ENCODE measurements at places on chromosomes 16 and 17.
A peak's percentile ranks its signal among the peaks of the same experiment; 100 is the strongest.

DNA sequence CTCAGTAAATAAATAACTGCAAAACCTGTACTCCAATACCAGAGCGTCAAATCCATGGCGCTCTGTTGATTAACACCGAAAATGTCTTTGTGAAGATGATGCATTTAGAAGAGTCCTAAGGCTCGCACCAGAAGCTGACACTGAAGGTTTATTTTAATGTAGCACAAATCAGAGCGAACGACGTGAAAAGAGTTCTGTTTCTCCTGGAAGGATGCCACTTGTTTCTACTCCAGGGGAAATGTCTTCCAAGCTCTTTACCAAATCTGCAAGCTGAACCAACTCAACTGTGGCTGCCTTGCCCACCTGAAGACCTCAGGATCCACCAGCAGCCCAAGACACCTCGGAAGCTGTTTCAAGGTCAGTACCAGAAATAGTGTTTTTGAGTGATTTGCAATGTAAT, 194.4 kb upstream of the MAF start:
- DNase-seq = no peak

GRCh38 chr17:67751101-67752074, 33.7 kb downstream of the NOL11 start:
- DNase-seq = no peak

DNA sequence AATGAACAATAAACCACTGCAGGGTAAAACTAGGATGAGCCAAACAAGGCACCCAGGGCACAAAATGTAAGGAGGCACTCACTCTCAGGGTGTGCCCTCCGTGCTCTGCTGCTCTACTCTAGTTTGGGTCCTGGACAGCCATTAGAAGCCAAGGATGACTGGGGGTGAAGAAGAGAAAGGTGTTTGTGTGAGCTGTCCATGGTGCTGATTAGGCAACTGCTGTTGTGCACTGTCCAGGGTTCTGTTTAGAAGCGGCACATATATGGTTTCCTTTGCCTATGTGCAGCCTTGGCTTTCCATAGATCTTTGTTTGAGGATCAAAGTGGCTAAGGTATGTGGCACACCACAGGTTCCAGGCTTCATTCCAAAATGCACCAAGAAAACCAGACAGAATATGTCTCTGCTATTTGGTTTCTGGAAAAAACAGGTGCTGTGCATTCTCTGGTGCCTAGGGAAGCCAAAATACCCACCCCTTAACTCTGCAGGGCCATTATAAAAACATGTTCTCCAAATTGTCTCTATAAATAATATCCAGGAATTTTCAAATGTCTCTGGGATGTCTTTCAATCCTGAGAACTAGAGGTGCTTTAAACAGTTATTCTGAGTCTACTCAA, 123.5 kb downstream of the CBLN1 start:
- no peak for DNase-seq

DNA sequence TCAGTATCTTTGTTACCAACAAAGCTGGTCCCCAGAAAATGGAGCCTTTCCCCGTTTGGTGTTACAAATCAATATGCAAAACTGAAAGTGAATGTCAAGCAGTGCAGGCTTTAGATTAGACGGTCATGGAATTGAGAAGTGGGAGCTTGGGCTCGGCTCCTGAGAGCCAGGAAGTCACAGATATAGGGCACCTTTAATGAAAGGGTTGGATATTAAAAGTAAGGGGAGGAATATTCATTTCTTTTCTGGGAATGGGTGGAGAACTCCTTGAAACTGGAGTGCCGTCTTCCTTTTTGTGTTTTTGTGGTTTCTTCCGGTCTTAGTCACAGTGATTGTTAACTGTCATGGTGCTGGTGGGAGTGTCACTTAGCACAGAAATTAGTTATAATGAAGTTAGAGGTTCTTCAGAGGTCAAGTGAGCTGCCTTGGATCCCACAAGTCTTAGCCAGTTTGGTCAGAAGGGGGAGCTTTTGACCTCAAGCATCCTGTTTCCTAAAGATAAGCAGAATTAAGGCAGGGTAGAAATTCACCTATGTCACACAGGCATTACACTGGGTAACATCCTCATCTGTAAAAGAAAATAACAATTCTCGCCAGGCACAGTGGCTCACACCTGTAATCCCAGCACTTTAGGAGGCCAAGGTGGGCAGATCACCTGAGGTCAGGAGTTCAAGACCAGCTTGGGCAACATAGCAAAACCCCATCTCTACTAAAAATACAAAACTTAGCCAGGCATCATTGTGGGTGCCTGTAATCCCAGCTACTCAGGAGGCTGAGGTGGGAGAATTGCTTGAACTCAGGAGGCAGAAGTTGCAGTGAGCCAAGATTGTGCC, 9.6 kb upstream of the EIF1 start:
- DNase-seq = peak; percentile 56

DNA sequence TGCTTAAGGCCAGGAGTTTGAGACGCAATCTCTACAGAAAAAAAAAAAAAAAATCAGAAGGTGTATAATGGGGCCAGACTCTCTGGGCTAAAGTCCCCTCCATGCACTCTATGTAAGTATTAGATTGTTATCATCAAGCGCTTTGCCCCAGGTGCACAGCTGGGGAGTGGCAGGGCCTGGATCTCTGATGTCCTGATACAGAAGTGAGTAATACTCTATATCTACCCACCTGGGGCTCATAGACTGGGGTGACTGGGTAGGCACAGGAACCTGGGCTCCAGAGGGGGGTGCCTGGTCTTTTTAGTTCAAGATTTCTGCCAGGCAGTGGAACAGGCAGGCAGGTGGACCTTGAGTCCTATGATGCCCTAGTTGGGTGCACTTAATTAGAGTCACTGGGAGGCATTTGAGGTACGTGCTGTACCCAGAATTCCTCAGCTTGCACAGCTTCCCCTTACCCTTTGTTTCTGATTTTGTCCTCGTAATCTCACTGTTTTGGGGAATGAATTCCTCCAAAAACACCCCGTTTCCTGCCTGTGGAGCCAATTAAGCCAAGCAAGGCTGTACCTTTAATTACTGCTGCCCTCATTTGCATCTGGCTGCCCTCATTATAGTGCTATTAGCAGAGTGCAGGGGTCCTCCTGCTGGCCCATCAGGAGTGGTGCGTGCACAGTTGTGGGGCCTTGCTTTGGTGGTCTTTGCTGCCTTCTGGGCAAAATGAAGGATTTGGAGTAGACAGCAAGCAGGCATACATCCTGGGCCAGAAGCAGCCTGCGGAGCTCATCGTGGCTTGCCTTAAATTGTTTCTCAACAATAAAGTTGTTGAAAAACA, 239.0 kb downstream of the SNX29 start:
- no peak for DNase-seq

GRCh38 chr16:84810518-84811273, 9.1 kb upstream of the CRISPLD2 start:
- DNase-seq = no peak

- no peak for DNase-seq
Observed at GRCh38 chr17:70813355-70813930, 644.1 kb downstream of the KCNJ2 start.

All from stimulated activated CD8-positive, alpha-beta memory T cell treated with anti-CD3 and anti-CD28 coated beads, Interleukin-15, amount 100 ng/mL, for 4 hours (primary cell).